CD8-positive, alpha-beta memory T cell (primary cell): ENCODE measurements at places on chromosomes 16 and 17.

DNA sequence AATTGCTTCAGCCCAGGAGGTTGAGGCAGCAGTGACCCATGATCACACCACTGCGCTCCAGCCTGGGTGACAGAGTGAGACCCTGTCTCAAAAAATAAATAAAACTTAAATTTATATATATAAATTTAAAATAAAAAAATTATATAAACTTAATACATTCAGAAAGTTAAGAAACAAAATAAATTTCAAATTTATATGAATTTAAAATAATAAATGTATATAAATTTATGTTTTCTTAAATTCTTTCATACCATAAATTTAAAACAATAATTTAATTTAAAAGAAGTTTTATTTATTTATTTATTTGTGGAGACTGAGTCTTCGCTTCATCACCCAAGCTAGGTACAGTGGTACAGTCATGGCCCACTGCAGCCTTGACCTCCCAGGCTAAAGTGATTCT, 20.2 kb downstream of the LYRM1 start:
- DNase-seq: no peak
- no peaks in the 10 kb centered on the region for H3K4me1 ChIP-seq
- H3K27ac ChIP-seq: no peak overlapping the region
- no peak overlapping the region for H3K4me3 ChIP-seq
- no peaks in the 10 kb centered on the region for H3K27me3 ChIP-seq

GRCh38 chr17:10091046-10091445, 107.4 kb downstream of the GAS7 start:
- H3K36me3 ChIP-seq: no peaks in the 10 kb centered on the region
- H3K27ac ChIP-seq: no peak overlapping the region
- no peaks in the 10 kb centered on the region for H3K27me3 ChIP-seq
- no peak overlapping the region for H3K4me3 ChIP-seq
- no peak for DNase-seq

DNA sequence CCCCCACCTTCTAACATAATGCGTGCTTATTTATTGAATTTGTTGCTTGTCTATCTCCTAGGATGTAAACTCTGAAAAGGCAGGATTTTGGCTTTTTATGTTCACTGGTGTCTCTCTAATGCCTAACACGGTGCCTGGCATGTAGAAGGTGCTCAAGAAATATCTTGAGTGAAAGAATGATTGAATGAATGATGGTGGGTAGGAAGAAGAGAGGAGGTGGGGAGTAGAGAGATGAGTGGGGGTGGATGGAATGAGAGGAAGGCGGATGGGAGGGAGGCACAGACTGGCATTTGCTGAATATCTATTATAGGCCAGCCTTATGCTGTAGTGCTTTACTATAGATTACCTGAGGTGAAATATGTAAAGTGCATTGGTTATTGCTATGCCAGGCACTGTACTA, 2.3 kb downstream of the PRSS36 start:
- H3K4me1 ChIP-seq: peaks cover 12% of the 10 kb centered on the region
- no peak overlapping the region for H3K27ac ChIP-seq
- no peaks in the 10 kb centered on the region for H3K27me3 ChIP-seq
- no peak for DNase-seq

- H3K27me3 ChIP-seq: no peaks in the 10 kb centered on the region
- H3K36me3 ChIP-seq: no peaks in the 10 kb centered on the region
- no peaks in the 10 kb centered on the region for H3K4me1 ChIP-seq
- H3K4me3 ChIP-seq: no peak overlapping the region
Observed at GRCh38 chr16:7997966-7998365, 592.3 kb downstream of the TMEM114 start.

- H3K27me3 ChIP-seq: no peaks in the 10 kb centered on the region
- H3K4me1 ChIP-seq: no peaks in the 10 kb centered on the region
- no peak overlapping the region for H3K4me3 ChIP-seq
- H3K36me3 ChIP-seq: no peaks in the 10 kb centered on the region
- no peak overlapping the region for H3K27ac ChIP-seq
- DNase-seq: no peak
Observed at GRCh38 chr16:18018376-18018775, 318.2 kb downstream of the NPIPA8 start.

GRCh38 chr17:12673788-12674187, 8.1 kb downstream of the MYOCD start:
- no peak for DNase-seq
- no peaks in the 10 kb centered on the region for H3K4me1 ChIP-seq
- no peaks in the 10 kb centered on the region for H3K27me3 ChIP-seq
- H3K36me3 ChIP-seq: no peaks in the 10 kb centered on the region
- no peak overlapping the region for H3K4me3 ChIP-seq

GRCh38 chr16:30349675-30350074, 5.4 kb downstream of the CD2BP2 start:
- H3K36me3 ChIP-seq: peaks cover 39% of the 10 kb centered on the region
- H3K4me3 ChIP-seq: no peak overlapping the region
- no peak for DNase-seq
- peaks cover 17% of the 10 kb centered on the region for H3K4me1 ChIP-seq

GRCh38 chr17:82065638-82066303, at the start of gene DUS1L:
Gene DUS1L (minus strand): TSS chr17:82065804. CDS start chr17:82065059, 745 bp downstream.
- no peaks in the 10 kb centered on the region for H3K36me3 ChIP-seq
- peak within 1 kb of the TSS; percentile 64 for H3K4me3 ChIP-seq
- peaks cover 27% of the 10 kb centered on the region for H3K4me1 ChIP-seq
- no peaks in the 10 kb centered on the region for H3K27me3 ChIP-seq
- peak within 1 kb of the TSS; percentile 67 for H3K27ac ChIP-seq
- DNase-seq: peak; percentile 58
